ENCODE measurements at places on chromosomes 3 and 15. TPM values are rescaled to one million over a fixed set of nuclear protein-coding genes. Genes with fewer than 3 reads are reported as not detected.

GRCh38 chr3:41434781-41435180, 235.5 kb downstream of the CTNNB1 start:
- H3K4me1 ChIP-seq: no peaks in the 10 kb centered on the region
- no peak overlapping the region for H3K27ac ChIP-seq
- H3K27me3 ChIP-seq: no peaks in the 10 kb centered on the region
- no peaks in the 10 kb centered on the region for H3K36me3 ChIP-seq
- no peak overlapping the region for H3K4me3 ChIP-seq
- DNase-seq: no peak

Gene PRTG
- 93.8 TPM for total RNA-seq

GRCh38 chr15:93070551-93071296, 18.3 kb downstream of the RGMA start:
- DNase-seq: no peak
- H3K27ac ChIP-seq: no peak overlapping the region
- no peaks in the 10 kb centered on the region for H3K36me3 ChIP-seq
- H3K4me3 ChIP-seq: no peak overlapping the region
- H3K4me1 ChIP-seq: peaks cover 17% of the 10 kb centered on the region

DNA sequence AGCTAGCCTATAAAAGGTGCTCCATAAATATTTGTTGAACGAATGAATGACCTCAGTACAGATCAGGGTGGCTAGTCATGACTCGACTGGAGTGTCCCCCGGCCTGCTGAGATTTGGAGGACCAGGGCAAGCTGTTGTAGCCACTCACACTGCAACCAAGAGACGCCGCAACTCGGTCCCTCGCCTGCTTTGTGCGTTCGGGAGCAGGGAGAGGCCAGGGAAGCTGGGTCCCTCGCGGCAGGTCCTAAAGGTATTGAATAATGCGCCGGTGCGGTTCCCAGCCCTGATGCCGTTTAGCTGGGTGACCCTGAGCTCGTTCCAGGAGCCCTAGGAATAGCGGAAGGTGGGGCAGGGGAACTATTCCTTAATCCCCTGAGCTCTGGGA, 1.8 kb downstream of the IGDCC4 start:
- H3K36me3 ChIP-seq: no peaks in the 10 kb centered on the region
- H3K27ac ChIP-seq: no peak overlapping the region
- DNase-seq: no peak
- peaks cover 21% of the 10 kb centered on the region for H3K4me1 ChIP-seq
- no peak overlapping the region for H3K4me3 ChIP-seq

Gene NMD3
- total RNA-seq: 35.0 TPM

GRCh38 chr3:3305084-3305483, 125.6 kb upstream of the CRBN start:
- no peak for DNase-seq
- no peaks in the 10 kb centered on the region for H3K4me1 ChIP-seq
- no peaks in the 10 kb centered on the region for H3K27me3 ChIP-seq
- H3K27ac ChIP-seq: no peak overlapping the region
- no peak overlapping the region for H3K4me3 ChIP-seq

GRCh38 chr3:192273697-192274010, 453.7 kb downstream of the FGF12 start:
- no peaks in the 10 kb centered on the region for H3K27me3 ChIP-seq
- peaks cover 53% of the 10 kb centered on the region for H3K4me1 ChIP-seq
- DNase-seq: peak; percentile 83
- peak overlapping the region; percentile 57 for H3K27ac ChIP-seq

- H3K27ac ChIP-seq: no peak overlapping the region
- no peaks in the 10 kb centered on the region for H3K36me3 ChIP-seq
- peaks cover 6% of the 10 kb centered on the region for H3K4me1 ChIP-seq
- DNase-seq: no peak
- H3K4me3 ChIP-seq: no peak overlapping the region
Measured at GRCh38 chr3:127849368-127849767, 27.1 kb upstream of the MGLL start.

Measured in thyroid gland (tissue), 4 donors.